ENCODE measurements at places on chromosomes 4 and X. TPM values are rescaled to one million over a fixed set of nuclear protein-coding genes. Genes with fewer than 3 reads are reported as not detected.

NOX1 gene
- not detected for polyA plus RNA-seq

GAGE12F gene
- polyA plus RNA-seq, result not detected

- no peak for DNase-seq
These were observed 42.7 kb upstream of the PHEX start for GRCh38 chrX:21989384-21989783.

DNA sequence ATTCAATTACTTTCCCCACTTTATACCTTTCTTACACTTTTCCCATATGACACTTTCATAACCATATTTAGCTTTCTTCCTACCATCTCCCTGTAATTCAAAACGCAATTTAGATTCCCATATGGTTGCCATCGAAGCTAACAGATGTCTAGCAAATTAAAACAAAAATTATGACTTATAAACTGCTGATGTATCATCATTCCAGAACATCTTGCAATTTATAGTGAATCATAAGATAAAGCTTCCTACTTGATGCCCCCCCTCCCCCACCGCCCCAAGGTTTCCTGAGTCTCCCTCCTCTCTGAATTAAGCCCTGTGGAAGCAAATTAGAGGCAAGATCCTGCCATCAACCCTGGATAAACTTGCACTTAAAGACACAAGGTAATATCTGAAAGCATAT is 5.4 kb downstream of the TSPAN5 start:
- DNase-seq, result no peak

GRCh38 chr4:68869274-68869773 is 53.5 kb downstream of the UGT2B10 start:
- DNase-seq, result no peak

GRCh38 chr4:82043809-82044137 is 330.0 kb downstream of the HNRNPD start:
- no peak for DNase-seq
